ENCODE measurements at places on chromosomes 3 and 15. TPM values are rescaled to one million over a fixed set of nuclear protein-coding genes. Genes with fewer than 3 reads are reported as not detected.

DNA sequence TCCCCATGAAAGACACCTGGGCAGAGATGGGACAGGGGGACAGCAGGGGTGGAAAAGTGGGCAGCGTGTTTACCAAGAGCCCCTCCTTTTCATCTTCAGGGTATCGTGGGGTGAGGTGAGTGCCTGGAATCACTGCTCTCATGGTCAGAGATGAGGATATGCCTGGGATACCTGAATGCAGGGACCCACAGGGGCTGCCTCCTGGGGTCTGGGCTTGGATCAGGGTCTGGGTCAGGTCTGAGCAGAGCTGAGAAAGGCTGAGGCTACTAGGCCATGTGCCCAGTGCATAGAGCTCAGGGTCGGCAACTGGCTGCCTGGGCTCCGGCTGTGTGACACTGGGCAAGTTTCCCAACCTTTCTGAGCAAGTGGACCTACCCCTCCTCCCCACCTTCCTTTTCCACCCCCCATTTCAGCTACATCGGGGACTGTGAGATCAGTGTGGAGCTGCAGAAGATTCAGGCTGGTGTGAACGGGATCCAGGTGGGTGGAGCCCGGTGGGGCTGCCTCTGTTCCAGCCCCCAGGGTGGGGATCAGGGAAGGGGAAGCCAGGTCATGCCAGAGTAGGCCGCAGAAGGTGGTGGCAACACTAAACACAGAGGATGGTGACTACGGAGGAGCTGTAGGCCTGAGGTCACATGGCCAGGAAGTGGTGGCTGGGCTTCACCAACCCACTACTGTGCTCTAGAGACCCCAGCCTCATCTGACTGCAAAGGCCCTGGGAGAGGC lies 24.5 kb downstream of the ESYT3 start:
- no peak for DNase-seq

GRCh38 chr15:89243046-89243690 lies 611 bp upstream of the FANCI start:
- DNase-seq, result no peak

GRCh38 chr3:149026718-149027117 lies 35.4 kb downstream of the GYG1 start:
- DNase-seq, result no peak

DNA sequence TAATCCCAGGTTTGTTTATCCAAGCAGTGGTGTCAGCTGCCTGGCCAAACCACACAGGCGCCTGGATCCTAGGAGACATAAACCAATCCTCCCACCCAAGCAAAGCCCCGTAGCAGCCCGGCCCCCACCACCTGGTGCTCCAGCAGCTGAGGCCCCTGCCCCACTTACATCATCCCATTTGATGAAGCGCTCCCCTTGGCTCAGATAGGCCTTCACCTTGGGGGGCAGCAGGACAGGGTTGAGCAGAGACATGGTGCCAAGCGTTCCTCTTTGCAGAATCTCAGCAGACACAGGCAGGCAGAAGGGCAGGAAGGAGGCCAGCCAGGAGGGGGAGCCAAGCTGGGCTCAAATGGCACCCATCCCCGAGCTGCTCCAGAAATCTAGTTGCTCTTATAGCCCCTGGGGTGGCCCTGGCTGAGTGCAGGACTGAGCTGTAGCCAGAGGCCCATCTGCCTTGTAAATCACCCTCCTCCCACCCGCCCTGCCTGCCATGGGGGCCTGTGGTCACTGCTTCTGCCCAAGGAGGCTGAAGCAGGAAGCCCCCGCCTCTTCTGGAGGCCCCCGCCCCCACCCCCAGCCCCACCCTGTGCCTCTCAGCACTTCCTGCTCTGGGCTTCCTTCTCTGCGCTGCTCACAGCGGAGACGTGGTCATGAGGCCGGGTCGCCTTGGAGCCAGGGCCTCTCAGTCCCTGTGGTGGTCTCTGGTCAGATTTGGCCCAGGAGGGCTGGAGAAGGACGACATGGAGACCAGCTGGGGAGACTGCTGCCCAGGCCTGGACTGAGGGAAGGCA lies at the start of gene PLCB2:
PLCB2 (minus strand) TSS at position 515 of the 791 bp plus-strand sequence; CDS start at position 252, 263 bp downstream.
- DNase-seq, result no peak

Gene KCNH8
- 0.05 TPM for total RNA-seq

Gene ZNF660
- total RNA-seq, result 1.4 TPM

GRCh38 chr3:28136607-28137216 lies 104.7 kb upstream of the CMC1 start:
- no peak for DNase-seq

- no peak for DNase-seq
These were observed 122.7 kb downstream of the PLD1 start for GRCh38 chr3:171687581-171687980.

DNA sequence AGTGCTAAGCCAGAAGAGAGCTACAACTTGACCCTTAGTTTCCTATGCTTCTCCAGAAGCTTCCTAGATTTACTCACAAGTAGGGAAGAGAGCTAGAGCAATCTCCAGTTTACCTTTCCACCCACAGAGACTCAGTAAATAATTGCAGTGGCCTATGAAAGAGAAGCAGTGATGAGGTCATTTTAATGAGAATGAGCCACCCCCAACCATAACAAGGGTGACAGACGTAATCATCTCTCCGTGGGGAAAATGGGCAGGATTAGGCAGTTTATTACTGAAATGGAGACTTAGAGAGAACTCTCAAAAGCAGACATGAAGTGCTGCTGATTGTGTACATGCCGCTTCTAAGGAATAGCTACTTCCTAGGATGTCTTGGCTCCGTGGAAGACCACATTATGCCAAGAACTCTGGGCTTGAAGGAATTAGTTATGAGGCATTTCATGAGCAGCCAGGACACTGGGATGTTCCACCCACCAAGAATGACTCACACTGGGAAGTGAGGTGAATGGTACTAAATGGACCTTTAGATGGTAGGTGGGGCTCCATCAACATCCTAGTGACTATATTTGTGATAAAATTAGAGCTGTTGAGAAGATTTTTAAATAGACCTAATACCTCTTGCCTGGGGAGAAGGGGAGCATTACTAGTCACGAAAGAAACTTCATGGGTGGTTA lies 160.9 kb downstream of the EDEM1 start:
- DNase-seq, result peak; percentile 38

Gene IL16
- 0.69 TPM for total RNA-seq

Gene CFAP100
- not detected for total RNA-seq

GRCh38 chr3:128111147-128111546 lies 12.5 kb downstream of the RUVBL1 start:
- no peak for DNase-seq
